ENCODE measurements at places on chromosomes 3 and 15. TPM values are rescaled to one million over a fixed set of nuclear protein-coding genes. Genes with fewer than 3 reads are reported as not detected.

Gene DYNLT2B
- polyA plus RNA-seq, result 88.8 TPM

Gene COL7A1
- 3.4 TPM for polyA plus RNA-seq

Gene CPEB1
- polyA plus RNA-seq, result 49.0 TPM

Gene NANOGP8
- polyA plus RNA-seq, result not detected

Data from Purkinje cell (primary cell).